ENCODE measurements at places on chromosomes 7 and 10.

DNA sequence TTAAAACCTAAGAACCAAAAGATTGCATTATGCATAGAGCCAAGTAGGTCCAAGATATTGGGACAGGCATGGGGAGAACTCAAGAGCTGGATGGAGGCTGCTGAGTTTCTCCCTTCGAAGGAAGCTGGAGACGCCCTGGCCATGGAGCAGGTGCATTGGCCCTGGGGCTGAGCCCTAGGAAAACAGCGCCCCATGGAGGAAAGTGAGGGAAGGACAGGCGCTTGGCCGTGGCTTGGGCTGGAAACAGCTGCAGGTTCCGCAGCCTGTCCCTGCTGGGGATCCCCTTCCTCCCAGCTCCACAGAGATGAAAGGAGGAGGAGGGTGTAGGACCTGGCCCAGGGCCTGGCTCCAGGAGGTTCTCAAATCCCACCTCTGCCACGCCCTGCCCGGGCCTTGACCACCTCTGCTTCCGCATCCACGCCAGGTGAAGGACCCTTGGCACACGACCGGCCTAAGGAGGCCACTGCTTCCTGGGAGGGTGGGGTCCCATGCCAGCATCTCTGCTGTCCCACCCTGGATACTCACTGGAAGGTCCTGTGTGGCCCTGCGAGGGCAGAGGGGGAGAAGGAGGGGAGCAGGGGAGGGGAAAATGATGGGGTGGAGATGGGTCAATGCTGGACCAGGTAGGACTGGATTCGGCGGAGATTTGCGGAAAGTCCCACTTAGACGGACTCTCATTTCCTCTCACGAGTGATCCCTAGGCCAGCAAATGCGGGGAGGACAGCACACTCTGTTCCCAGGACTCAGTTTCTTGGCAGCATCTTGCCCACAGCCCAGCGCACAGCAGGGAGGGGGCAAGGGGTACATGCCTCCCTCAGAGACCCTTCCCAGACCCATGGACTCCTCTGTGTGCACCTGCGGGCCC, 258.6 kb upstream of the TCERG1L start:
- no peak for DNase-seq

DNA sequence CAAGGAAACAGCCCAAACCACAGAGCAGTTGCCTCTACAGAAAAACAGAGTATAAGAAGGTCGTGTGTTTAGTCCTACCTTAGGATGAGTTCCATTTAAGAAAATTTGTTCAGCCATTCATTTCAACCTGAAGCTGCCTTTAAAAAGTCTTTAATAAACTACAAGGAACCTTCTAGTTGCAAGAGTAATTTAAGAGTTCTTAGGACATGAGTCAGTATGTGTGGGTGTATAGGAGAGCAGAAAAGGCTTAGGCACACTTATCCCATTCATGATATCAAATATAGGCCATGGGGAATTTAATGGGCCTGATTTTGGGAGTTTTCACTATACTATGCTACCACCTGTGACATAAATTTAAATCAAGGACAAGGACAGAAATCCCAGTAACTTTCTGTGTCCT, 496.8 kb downstream of the TFEC start:
- DNase-seq: no peak

- DNase-seq: no peak
Observed at GRCh38 chr7:140006600-140006999, 56.2 kb downstream of the PARP12 start.

DNA sequence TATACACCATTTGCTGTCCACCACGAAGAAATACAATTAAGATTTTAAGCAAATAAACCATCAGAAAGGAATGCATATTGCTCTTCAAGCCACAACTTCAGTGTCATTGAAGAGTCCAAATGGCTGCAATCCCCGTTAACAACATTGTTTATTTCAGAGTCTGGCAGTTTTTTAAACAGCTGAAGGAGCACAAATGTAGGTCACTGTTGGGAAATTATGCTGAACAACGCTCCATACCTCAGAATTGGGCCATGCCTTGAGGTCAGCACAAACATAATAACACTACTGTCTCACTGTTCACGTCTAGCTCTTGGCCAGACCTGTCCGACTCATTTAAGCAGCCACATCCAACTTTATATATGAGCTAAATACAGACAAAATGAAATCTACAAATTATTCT, 453.9 kb upstream of the GHITM start:
- DNase-seq: no peak

DNA sequence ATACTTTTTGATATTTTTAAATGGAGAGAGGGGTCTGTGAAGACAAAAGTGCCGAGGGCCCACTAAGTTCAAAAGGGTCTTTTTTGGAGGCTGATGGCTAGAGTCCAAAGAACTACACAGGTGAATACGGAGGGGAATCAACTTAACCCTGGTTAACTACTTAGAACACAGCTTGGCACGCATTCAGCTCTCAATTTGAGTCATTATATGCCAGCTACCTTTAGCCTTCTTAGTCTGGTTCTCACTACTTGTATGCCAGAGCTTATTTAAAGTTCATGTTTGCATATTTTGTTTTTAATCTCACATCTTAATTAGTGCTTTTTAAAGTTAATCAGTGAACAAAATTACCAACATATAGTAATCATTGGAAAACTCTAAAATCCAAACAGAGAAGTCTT, 80.8 kb downstream of the VWDE start:
- DNase-seq: no peak

DNA sequence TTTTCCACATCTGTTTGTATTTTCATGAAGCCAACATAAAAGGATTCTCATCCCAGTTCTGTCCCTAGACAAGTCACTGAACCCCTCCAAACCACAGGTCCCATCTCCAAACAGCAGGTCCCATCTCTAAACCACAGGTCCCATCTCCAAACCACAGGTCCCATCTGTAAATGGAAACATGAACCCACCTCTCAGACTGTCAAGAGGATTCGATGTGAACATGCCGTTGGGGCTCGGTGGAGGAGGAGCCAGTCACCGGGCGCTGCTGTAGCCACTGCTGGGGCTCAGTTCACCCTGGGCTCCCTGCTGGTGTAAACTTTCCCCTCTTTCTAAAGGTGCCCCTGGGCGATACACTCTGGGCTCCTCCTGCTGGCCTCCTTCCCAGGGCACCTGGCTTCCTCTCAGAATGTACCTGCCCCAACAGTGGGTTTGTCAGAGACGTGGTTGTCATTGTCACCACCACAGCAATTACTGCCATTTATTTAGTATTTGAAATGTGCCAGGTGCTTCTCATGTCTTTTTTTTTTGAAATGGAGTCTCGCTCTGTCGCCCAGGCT, 13.0 kb downstream of the LHPP start:
- DNase-seq: no peak

DNA sequence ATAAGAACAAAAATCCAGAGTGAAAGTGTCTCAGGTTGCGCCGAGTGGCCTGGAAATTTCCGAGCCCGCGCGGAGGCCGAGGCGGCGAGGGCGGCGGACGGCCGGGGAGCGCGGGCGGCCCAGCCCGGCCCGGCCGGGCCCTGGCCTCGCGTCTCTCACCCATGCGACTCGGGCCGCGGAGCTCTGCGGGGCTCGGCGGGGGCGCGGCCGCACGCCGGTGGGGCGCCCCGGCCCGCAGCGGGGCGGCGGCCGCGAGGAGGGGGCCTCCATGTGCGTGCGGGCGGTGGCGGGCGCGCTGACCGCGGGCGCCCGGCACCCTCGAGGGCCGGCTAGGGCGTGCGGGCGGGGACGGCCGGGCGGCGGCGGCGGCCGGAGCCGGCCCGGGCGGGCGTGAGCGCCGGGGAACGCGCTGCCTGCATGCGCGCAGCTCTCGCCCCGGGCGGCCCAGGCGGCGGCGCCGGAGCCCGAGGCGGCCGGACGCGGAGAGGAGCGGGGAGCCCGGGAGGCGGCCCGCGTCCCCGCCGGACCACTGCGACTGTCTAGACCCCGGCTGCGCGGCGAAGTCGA, 302 bp upstream of the EN2 start:
- no peak for DNase-seq

DNA sequence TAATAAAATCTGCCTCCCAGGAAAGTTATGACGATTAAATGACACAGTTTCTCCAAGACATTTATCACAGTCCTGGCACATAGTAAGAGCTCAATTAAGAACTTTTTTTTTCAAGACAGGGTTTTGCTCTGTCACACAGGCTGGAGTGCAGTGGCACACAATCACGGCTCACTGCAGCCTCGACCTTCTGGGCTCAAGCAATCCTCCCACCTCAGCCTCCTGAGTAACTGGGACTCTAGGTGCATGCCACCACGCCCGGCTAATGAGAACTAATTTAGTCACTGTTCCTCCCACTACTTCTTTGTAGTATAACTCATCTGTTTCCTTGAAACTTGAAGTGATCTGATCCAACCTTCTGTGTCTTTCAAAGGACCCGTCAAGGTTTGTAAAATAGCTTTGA, 42.2 kb upstream of the MXI1 start:
- no peak for DNase-seq

GRCh38 chr10:95877881-95878280, 29.9 kb upstream of the CC2D2B start:
- no peak for DNase-seq

DNA sequence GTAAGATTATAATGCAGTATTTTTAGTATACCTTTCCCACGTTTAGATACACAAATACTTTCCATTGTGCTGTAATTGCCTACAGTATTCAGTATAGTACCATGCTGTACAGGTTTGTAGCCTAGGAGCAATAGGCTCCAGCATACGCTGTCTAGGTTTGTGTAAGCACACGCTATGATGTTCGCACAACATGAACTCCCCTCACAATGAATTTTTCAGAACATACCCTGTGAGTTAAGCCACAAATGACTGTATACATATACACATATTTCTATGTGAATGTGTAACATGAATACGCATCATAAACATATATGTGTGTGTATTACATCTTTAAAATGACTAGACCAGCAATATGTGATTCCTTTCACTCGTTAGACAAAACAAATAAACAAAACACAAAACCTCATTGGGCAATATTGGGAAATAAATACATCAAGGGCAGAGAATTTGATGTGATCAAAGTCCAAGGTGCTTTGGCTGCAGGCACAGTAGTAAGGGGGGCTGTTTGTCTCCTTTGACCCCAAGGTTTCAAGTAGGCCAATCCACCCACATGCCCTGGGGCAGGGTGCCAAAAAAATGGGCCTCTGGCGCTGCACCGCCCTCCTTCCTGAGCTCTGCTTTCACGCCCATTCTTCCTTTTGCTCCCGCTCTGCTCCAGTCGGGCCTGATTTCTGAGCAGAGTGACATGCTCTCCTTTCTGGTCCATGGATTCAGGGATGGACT, 33.9 kb downstream of the CHN2 start:
- DNase-seq: no peak

DNA sequence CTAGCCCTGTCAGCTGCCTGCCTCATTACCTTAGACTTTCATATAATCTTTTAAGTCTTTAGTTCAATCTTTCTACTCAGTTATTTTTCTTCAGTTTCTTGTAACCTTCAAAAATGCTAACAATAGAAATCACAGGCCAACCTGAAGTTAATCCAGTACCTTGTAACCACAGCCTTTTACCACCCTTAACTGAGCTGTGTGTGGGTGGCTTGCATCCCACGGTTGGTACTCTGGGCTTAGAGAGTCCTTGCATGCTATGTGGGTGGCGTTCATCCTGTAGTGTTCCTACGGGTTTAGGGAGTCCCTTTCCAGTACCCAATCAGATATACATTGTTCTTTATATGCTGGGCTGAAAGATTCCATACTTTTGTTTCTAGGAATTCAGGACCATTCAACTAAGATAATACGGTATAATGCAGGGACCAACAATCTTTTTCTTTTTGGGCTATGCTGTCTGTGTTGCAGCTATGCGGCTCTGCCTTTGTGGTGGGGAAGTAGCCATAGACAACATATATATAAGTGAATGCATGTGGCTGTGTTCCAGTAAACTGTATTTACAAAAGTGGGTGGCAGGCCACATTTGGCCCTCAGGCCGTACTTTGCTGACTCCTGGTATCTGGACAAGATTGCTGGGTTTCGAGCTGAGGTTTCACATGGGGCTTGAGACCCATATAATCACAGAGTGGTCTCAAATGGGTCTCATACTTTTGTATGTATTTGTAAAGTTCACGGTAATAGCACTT, 280.8 kb upstream of the LRGUK start:
- DNase-seq: no peak

- DNase-seq: no peak
Observed at GRCh38 chr7:24965831-24966708, 13.9 kb downstream of the OSBPL3 start.

DNA sequence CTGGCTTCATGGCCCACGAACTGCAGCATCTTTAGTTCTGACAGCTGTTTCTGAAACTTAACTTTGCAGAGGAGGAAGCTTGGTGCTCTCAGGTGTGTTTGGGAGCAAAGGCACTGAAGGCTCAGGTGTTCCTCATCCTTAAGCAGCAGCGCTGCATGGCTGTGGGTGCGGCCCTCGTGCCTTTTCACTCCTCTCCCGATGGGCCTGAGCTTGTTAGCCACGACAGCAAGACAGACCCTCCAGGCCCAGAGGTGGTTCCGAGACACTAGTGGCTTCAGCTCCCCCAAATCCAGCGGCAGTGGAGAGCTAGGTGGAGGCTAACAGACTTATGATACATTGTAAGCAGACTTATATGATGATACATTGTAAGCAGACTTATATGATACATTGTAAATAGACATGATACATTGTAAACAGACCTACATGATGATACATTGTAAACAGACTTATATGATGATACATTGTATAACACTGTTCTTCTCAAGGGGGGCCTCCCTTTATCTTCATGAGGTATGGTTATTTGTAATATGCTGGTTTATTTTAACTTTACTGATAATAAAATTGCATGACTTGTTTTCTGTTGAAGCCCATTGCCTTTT, 14.1 kb downstream of the PFKP start:
- DNase-seq: no peak

DNA sequence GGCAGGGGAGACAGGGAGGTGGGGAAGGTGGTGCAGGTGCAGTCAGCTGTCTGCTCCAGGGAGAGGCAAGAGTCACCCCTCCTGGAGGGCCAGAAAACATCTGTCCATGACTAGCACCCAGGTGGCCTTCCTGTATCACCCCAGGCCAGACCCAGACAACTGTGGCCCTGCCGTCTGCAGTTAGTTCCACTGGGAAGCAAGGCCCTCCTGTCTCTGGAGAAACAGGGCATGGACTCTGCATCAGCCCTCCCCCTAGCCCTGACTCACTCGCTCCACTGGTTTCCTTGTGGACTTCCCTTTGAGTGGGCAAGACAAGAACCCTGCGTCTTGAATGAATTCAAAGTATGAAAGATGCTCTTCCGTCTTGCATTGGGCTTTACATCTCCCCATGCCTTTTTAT, 12.6 kb downstream of the TBATA start:
- no peak for DNase-seq

GRCh38 chr7:155737590-155737989, 74.7 kb downstream of the SHH start:
- no peak for DNase-seq

- no peak for DNase-seq
Observed at GRCh38 chr10:23479798-23480473, 41.1 kb downstream of the OTUD1 start.

DNA sequence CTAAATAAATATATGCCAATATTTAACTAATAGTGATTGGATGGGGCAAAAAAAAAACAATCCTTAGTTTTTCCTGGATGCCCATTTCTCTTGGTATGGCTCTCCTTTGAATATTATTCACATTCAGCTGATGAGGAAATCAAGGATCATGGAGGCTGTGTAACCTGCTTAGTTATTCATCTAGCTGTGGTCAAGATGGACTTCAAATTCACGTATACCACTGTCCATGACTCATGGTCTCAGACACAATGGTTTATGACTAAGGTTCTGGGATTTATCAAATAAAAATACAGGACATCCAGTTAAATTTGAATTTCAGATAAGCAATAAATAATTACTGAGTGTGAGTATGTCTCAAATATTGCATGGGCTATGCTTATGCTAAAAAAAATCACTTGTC, 191.5 kb upstream of the CELF2 start:
- DNase-seq: no peak
